ENCODE measurements at places on chromosomes 4 and X. TPM values are rescaled to one million over a fixed set of nuclear protein-coding genes. Genes with fewer than 3 reads are reported as not detected.

PTPN13 gene
- 18.1 TPM for polyA plus RNA-seq

PPP1R2C gene
- polyA plus RNA-seq, result not detected

FAM47E gene
- polyA plus RNA-seq, result 1.7 TPM

USP51 gene
- 1.7 TPM for polyA plus RNA-seq

TCEAL8 gene
- polyA plus RNA-seq, result 66.5 TPM

CENPVL3 gene
- polyA plus RNA-seq, result not detected

PDZD4 gene
- 28.0 TPM for polyA plus RNA-seq

All from urinary bladder (tissue), 4 donors.